ENCODE measurements at places on chromosomes 2 and 18. TPM values are rescaled to one million over a fixed set of nuclear protein-coding genes. Genes with fewer than 3 reads are reported as not detected.

GRCh38 chr2:209472871-209473270, 49.0 kb downstream of the MAP2 start:
- DNase-seq = no peak
- H3K4me1 ChIP-seq = no peaks in the 10 kb centered on the region
- H3K27ac ChIP-seq = no peak overlapping the region
- no peak overlapping the region for H3K4me3 ChIP-seq
- H3K36me3 ChIP-seq = no peaks in the 10 kb centered on the region
- peaks cover 3% of the 10 kb centered on the region for H3K27me3 ChIP-seq

Gene ALPG
- not detected for total RNA-seq

DNA sequence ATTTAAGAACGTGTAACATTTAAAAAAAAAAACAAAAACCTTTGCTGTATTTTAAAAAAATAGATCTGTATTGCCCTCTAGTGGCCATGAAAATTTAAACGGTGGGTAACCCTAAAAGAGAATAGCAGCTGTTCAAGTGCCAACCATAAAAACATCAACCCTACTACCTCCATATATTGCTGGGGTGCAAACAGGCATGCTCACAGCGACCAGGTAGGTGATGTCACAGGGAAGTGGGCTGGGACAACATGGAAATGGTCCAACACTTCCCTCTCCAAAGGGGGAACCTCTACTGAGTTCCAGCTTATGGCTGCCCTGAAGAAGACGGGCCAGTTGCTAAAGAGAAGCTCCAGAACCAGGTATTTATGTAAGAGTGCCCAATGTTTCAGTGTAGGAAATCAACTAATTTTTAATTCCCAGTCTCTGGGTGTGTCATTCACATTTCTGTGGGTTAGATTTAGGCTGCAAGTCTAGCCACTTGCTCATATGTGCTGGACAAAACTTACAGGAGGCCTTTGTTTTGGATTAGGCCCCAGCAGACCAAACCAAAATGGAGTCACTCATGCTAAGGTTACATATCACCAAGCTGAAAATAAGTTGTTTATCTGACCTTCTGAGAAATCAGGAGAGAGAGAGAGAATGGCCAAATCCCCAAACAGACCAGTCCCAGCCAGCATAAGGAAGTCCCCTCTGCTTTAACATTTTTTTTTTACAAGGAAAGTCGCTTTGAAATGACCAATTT, 54.5 kb downstream of the SKA1 start:
- DNase-seq = no peak
- H3K36me3 ChIP-seq = no peaks in the 10 kb centered on the region
- H3K4me1 ChIP-seq = no peaks in the 10 kb centered on the region
- H3K27ac ChIP-seq = no peak overlapping the region
- H3K4me3 ChIP-seq = no peak overlapping the region

GRCh38 chr18:78242254-78242643, 737.4 kb upstream of the SALL3 start:
- H3K4me3 ChIP-seq = no peak overlapping the region
- H3K4me1 ChIP-seq = no peaks in the 10 kb centered on the region
- no peaks in the 10 kb centered on the region for H3K27me3 ChIP-seq
- H3K36me3 ChIP-seq = no peaks in the 10 kb centered on the region

Gene VAMP8
- 98.7 TPM for total RNA-seq

GRCh38 chr2:157321466-157321865, 4.2 kb downstream of the ERMN start:
- DNase-seq = no peak
- H3K27me3 ChIP-seq = no peaks in the 10 kb centered on the region
- peaks cover 6% of the 10 kb centered on the region for H3K36me3 ChIP-seq
- H3K27ac ChIP-seq = no peak overlapping the region
- peaks cover 28% of the 10 kb centered on the region for H3K4me1 ChIP-seq

DNA sequence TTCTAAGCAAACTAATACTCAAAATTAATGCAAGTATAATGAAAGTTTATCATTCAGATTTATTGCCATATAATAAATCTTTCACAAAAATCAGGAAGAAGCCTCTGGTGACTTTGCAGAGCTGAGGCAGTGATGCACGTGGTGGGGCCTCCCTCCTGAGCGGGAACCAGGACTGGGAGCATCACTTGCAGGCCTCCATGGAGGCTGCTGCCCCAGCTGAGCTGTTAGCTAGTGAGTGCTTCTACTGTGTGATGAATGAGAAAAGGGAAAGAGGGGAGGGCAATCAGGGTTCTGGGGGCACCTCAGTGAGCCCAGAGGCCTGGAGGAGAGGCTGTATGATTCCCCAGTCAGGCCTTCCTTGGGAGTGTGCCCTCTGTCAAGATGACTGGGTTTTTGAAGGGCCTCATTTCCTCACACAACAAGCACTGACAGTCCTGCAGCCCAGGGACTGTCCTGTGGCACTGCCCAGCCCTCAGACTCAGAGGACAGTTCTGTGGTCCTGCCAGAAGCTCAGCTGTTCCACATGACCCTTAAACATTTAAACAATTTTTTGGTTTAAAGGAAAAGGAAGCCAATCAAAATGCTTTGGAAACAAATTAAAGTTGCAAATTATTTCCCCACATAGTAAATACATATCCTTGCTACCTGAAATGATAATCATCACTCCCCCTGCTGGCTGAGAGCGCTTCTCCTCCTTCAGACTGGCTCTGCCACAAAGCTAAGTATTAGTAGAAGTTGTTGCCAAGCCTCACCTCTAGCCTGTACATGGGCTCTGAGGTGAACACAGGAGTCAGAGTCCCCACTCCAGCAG, 90.9 kb upstream of the SMAD7 start:
- H3K27me3 ChIP-seq = no peaks in the 10 kb centered on the region
- no peak overlapping the region for H3K4me3 ChIP-seq
- H3K36me3 ChIP-seq = peaks cover 41% of the 10 kb centered on the region
- no peak overlapping the region for H3K27ac ChIP-seq

DNA sequence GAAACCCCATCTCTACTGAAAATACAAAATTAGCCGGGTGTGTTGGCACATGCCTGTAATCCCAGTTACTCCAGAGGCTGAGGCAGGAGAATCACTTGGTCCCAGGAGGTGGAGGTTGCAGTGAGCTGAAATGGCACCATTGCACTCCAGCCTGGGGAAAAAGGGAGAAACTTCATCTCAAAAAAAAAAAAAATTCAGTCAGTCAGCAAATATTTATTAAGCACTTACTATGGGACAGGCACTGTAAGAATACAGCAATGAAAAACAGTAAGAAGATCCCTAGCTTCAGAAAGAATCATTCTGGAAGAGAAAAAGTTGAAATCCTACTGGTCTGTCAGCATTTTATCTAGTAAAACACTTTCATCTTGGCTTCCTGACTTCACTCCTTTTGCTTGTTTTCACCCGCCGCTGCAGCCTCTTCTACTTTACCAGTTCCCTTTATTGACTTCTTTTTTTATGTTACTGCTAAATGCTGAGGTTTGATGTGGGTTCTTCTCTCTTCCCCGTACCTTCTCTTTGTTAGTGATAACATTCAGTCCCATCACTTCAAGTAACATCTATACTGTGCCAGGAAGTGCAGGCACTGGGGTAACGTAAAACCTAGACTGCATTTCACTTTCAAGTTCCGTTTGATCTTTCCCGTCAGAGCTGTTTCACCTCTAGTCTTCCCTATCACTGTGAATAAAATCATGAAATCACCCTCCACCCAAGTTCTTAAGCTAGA, 10.8 kb upstream of the TAF4B start:
- H3K4me1 ChIP-seq = peaks cover 33% of the 10 kb centered on the region
- peak overlapping the region; percentile 44 for H3K4me3 ChIP-seq
- DNase-seq = peak; percentile 82
- H3K27ac ChIP-seq = peak overlapping the region; percentile 88
- H3K27me3 ChIP-seq = no peaks in the 10 kb centered on the region

DNA sequence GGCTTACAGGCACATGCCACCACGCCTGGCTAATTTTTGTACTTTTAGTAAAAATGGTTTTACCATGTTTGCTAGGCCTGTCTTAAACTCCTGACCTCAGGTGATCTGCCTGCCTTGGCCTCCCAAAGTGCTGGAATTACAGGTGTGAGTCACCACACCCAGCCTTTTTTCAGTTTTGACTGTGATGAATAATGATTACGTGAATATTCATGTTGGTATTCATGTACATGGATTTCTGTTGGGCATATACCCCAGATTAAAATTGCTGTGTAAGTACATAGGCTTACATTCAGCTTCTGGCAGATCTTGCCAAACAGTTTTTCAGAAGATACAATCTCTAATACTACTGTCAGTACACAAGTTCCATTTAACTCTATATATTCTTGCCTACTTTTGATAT, 20.9 kb downstream of the SLC39A10 start:
- H3K4me1 ChIP-seq = peaks cover 34% of the 10 kb centered on the region
- peaks cover 19% of the 10 kb centered on the region for H3K36me3 ChIP-seq
- no peak overlapping the region for H3K4me3 ChIP-seq
- no peaks in the 10 kb centered on the region for H3K27me3 ChIP-seq
- peak; percentile 24 for DNase-seq

DNA sequence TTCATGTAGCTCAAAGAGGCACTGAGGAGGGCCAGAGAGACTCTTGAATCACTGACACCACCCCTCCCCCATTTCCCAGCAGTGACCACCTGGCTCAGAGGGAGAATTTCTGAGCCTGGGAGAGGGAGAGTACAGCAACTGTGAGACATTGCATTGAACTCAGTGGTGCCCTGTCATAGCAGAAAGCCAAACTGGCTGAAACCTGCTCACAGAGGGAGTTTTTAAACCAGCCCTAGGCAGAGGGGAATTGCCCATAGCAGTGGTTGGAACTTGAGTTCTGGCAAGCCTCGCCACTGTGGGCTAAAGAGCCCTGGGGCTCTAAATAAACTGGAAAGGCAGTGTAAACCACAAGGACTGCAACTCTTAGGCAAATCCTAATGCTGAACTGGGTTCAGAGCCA, 243.1 kb downstream of the ADCYAP1 start:
- H3K27me3 ChIP-seq = no peaks in the 10 kb centered on the region
- no peak for DNase-seq
- no peaks in the 10 kb centered on the region for H3K4me1 ChIP-seq
- no peak overlapping the region for H3K27ac ChIP-seq
- H3K4me3 ChIP-seq = no peak overlapping the region

DNA sequence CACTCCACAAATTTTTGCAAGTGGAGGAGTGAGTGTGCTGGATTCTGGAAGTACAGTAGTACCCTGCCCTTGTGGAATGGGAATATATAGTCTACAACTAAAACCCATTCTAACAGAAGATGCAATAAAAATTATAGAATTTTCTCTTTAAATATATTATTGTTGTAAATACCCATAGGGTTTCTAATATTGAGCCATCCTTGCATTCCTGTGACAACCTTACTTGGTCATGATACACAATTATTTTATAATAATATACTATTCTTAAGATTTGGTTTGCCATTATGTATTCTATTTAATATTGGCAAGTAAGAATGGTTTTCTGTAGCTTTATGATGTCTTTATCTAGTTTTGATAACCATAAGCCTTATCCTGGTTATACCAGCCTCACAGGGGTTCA, 52.2 kb downstream of the EML6 start:
- DNase-seq = no peak
- H3K27me3 ChIP-seq = no peaks in the 10 kb centered on the region
- no peak overlapping the region for H3K4me3 ChIP-seq
- H3K4me1 ChIP-seq = peaks cover 3% of the 10 kb centered on the region
- H3K36me3 ChIP-seq = peaks cover 8% of the 10 kb centered on the region

DNA sequence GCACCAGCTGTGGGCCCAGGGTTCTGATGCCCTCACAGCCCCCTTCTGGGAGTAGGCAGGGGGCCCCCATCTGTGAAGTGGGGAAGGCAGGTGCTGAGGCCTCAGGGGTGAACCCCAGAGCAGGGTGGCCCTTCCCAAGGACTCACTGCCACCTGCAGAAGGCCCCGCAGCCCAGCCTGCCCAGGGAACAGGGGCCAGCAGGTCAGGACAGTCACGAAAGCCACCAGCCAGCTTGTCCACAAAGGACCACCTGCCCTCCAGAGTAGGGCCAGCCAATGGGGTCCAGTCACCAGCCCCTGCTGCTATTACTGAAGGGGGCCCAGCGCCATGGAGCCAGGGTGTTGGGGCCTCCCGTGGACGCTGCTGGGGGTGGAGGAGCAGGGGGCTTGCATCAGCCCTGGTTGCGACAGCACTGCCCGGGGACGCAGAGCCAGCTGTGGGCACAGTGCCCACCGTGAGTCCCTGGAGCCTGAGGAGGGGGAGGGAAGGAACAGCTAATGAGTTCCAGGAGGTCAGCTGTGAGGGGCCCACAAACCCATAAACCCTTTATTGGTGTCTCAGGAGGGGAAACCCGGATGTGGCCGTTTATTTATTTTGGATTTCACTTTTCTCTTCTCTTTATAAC, 11.5 kb upstream of the SNED1 start:
- H3K27me3 ChIP-seq = no peaks in the 10 kb centered on the region
- no peak for DNase-seq
- H3K36me3 ChIP-seq = no peaks in the 10 kb centered on the region
- H3K4me3 ChIP-seq = no peak overlapping the region

- H3K4me3 ChIP-seq = no peak overlapping the region
- no peaks in the 10 kb centered on the region for H3K36me3 ChIP-seq
- no peak for DNase-seq
- H3K27me3 ChIP-seq = peaks cover 16% of the 10 kb centered on the region
Measured at GRCh38 chr2:69086466-69086865, 73.5 kb downstream of the ANTXR1 start.

DNA sequence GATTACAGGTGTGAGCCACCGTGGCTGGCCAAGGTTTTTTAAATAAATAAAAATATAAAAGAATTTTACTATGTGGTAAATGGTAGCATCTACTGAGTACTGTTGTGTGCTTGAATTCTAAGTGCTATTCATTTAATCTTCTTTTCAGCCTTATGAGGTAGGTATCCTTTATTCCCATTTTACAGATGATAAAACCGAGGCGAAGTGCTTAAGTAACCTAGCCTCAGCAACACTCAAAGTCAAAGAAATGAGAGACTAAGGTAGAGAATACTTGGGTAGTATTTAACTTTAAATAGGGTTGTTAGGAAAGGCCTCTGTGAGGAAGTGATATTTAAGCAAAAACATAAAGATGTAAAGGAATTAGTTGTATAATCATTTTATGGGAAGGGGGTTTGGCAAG, 5.7 kb upstream of the THOC1 start:
- no peak overlapping the region for H3K27ac ChIP-seq
- H3K27me3 ChIP-seq = peaks cover 4% of the 10 kb centered on the region
- H3K4me1 ChIP-seq = peaks cover 13% of the 10 kb centered on the region
- peaks cover 3% of the 10 kb centered on the region for H3K36me3 ChIP-seq
- no peak overlapping the region for H3K4me3 ChIP-seq

DNA sequence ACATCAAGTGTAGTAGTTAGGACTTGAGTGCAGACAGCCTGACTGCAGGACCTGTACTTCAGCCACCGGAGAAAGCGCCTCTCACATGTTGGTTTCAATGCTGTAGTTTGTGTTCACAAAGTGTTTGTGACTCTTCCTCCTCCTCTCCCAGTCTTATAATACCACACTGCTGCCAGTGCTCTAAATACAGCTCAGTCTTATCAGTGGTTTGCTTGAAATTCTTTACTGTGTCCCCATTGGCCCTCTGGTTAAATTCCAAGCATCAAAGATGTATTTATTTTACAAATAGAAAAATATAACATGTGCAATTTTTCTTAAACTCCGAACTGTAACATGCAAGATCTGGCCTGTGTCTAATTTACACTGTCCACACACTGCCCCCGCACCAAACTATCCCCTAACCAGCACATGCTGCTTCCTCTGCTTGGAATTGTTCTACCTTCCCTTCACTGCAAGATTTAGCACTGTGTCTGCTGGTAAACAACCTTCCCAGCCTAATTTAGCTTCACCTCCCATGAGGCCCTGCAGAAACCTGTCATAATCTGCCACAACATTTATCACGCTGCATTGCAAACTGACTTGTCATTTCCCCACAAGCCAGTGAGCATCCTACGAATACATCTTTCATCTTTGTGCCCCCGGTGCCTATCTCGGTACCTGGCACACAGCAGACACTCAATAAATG, 77.1 kb downstream of the SUMO1 start:
- no peak overlapping the region for H3K4me3 ChIP-seq
- peaks cover 12% of the 10 kb centered on the region for H3K4me1 ChIP-seq

- H3K27ac ChIP-seq = no peak overlapping the region
- peaks cover 21% of the 10 kb centered on the region for H3K36me3 ChIP-seq
- peaks cover 72% of the 10 kb centered on the region for H3K4me1 ChIP-seq
- DNase-seq = no peak
- no peaks in the 10 kb centered on the region for H3K27me3 ChIP-seq
Measured at GRCh38 chr2:168181825-168182224, 65.6 kb downstream of the STK39 start.

Gene HOXD10
- not detected for total RNA-seq
